Stimulated activated CD4-positive, alpha-beta T cell treated with anti-CD3 and anti-CD28 coated beads, Interleukin-4, amount 100 ng/mL, for 1 hour (primary cell): ENCODE measurements at places on chromosomes 6 and 20.

DNA sequence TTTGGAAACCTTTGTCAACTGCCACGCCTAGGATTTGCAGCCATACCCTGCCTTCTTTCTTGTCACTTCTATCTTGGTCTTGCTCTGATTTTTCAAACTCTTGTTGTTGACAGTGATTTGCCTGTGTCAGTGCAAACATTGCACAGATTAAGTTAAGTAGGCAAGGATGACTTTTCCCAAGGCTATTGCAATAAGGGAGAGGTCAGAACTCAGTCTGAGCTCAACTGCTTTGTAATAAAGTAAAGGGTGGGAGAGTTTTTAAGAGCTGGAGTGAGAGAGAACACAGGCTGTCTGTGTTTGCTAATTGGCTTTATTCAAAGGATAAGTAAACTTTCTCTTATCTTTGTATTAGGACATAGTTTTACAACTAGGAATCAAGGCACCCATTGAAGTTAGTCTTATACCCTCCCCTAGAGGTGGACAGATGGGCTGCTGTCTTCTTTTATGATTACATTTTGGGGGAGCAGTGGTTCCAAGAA, 448.6 kb downstream of the PHF3 start:
- no peak for DNase-seq

- DNase-seq: no peak
Observed at GRCh38 chr6:36035225-36035624, 7.6 kb downstream of the MAPK14 start.

DNA sequence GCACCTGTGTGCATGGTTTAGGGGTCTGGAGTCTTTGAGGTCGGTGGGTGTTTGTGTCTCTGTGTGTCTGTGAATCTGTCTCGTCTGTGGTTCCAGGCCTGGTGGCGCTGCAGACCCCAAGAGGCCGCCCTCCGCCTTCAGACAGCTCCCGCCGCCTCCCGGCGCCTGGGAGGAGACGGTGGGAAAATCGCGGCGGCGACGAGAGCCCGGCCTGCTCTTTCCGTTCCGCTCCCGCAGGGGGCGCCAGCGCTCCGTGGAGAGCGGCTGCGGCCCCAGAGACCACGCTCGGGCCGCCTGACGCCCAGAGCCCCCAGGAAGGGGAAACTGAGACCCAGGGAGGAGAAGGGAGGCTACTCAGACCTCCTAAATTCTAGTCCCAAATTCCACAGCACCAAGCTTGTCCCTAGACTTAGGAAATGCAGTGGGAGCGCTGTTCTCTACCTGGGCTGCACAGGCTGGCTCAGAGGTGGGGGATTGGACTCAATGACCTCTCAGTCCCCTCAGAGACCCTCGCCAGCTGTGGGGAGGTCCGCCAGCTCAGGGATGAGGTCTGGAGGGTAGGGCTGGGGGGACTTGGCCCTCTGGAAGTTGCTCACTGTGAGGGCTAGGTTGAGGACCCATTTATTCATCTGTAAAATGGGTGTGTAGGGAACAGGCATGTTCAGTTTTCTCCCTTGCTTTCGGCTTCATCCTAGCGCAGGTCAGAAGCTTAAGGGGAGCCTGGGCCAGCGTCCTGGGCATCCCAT, 36.9 kb upstream of the BLCAP start:
- peak; percentile 50 for DNase-seq

DNA sequence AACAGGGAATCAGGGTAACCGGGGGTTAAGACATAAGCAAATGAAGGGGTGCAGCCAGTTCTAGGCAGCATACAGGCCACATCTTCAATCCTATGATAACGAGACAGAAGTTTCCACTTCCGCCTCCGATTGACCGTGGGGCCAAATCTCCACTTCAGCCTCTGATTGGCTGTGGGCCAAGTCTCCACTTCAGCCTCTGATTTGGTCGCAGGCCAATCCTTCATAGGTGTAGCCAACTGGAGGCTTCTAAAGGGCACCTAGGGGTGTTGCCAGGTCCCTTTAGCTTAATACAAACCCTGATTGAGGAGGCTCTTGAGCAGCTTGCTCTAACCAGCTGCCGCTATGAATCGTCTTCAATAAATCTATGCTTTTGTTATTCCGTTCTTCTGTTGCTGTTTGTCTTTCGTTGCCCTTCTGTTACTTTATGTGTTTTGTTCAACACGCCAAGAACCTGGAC, 2.1 kb upstream of the ERGIC3 start:
- DNase-seq: no peak

DNA sequence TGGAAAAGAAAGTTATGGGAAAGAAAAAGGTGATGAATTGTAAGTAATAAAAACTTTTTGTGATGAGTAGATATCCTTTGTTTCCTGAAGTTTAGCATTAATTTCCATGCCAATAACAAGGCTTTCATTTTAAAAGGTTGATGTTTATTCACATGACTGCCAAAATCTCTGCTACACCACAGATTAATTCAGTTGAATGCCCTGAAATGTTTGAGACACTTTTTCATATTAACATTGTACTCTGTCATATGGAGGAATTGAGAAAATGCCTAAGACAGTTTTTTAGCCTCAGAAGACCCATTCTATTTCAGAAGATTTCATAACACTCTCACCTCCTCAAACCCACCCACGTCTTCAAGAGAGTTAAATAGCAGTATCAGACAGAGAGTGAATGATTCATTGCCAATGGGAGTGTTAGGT, 115.5 kb downstream of the ADGRG6 start:
- DNase-seq: no peak

DNA sequence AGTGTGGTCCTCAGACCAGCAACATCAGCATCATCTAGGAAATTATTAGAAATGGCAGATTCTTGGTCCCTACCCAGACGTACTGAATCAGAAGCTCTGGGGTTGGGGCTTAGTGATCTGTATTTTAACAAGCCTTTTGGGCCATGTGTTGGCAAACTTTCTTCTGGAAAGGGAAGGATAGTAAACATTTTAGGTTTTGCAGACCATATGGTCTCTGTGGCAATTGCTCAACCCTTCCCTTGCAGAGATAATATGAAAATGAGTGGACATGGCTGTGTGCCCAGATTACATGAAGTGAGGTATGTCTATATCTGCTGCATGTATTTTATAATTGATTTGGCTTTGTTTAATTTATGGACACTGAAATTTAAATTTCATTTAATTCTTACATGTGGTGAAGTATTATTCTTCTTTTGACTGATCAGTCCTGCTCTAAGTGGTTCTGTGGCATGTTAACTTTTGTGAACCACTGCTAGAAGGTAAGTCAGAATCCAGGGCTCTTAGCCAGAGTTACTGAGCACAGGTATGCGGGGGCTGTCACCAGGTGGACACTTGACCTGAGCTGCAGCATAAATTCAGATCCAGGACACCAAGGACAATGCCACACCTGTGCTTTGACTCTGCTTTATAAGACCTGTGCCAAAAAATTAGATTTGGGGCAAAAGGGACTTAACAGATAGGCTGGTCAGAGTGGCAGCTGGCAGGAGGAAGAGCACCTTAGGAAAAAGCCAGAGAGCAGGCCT, 43.2 kb downstream of the LY86 start:
- no peak for DNase-seq

- DNase-seq: no peak
Observed at GRCh38 chr6:141347906-141348492, 784.7 kb upstream of the GJE1 start.

DNA sequence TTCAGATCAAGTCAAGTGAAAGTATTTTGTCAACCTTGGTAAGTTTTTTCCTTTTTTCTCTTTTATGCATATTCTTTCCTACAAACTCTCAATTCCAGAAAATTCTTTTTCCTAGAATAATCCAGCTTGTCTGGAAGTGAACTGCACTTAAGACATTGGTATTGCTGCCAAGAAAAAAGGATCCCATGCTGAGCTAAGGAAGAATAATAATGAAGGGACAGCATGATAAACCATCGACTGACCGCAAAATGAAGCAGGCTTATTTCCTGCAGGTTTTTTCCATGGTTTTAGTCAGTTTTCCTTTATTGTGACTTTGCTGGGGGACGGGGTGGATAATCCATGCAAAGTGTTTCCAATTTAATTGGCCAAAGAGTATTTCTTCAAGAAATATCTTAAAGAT, 857.6 kb upstream of the SLC35B3 start:
- DNase-seq: no peak

- DNase-seq: peak; percentile 80
Observed at GRCh38 chr6:31821301-31822035, 6.1 kb upstream of the HSPA1B start.

DNA sequence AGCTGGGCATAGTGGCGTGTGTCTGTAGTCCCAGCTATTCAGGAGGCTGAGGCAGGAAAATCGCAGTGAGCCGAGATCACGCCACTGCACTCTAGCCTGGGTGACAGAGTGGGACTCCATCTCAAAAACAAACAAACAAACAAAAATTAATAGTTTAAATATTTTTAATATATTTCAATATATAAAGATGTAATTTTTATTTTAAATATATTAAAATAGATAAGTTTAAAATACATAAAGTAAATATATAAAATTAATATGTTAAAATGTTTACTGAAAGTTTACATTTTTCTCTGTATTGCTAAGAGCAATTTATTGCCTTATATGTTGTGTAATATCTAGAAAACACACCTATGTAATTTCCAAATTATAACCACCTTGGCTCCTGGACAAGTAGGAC, 44.7 kb upstream of the ESR1 start:
- DNase-seq: no peak

DNA sequence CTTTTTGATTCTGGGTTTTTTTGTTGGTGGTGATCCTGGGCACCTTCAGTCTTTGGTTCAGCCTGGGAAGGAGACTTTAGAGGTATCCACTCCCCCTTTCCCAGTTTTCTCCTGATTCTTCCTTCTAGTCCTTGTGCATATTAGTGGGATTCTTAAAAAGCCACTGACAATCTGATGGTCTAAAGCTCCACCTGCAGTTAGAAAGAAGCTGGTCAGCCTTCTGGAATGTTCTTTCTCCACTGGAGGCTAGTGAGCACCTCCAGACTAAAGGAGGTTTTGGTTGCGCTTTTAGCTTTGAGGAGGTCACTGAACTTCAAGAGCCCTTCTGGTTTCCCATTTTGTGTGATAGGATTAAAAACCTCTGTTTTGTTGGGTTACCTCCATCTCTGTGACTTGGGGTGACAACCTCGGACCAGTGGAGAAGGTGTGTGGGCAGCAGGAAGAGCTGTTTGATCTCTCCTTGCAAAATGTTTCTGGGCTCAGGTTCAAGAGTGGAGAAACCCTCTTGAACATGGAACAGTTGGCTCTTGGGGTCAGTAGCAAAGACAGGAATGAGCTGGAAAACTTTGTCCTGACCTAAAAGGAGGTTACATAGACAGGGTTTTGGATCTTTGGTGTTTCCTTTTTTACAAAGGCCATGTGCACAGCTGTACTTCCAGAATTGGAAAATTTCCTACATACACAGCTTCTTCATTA, 29.0 kb downstream of the JARID2 start:
- no peak for DNase-seq

DNA sequence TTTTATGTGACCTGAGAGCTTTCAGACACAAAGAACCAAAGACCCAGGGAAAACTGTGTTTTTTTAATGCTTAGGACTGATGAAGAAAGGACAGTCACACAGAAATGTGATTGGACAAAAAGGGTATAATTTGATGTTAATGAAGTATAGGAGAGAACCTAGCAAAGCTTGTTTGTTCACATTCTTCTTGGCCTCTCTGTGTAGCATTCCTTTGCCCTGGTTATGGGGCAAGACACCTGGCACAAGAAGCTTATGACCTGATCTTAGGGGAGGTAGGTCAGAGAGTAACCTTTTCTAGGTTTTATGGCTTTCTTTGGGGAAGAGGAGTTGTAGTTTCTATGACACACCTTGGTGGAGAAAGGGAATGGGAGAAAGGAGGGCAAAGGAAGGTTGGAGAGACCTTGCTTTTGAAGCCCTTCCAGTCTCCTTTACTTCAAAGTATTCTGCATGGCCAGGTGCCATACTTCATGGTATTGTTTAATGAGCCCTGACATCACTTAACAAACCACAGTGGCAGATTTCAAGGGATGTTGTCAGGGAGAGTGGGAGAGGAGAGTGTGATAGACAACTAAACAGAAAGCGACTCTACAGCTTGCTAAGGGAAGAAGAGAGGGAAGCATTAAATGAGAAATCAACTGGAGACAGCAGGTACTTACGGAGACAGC, 701.8 kb upstream of the FLRT3 start:
- DNase-seq: no peak

DNA sequence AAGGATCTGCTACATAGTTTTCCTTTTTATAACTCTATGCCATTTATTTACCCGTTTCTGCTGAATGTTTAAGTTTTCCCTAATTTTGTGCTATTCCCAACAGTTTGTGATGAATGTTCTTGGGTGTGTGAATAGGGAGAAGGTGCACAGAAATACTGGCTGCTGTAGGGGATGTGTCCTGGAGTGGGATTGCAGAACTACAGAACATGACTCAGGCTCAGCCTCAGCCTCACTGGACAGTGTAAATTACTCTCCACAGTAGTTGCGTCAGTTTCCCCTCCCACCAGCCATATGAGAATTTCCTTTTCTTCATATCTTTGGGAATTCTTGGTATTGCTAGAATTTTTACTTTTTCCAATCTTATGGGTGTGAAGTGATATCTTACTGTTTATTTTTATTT, 57.0 kb downstream of the SLX4IP start:
- DNase-seq: no peak

DNA sequence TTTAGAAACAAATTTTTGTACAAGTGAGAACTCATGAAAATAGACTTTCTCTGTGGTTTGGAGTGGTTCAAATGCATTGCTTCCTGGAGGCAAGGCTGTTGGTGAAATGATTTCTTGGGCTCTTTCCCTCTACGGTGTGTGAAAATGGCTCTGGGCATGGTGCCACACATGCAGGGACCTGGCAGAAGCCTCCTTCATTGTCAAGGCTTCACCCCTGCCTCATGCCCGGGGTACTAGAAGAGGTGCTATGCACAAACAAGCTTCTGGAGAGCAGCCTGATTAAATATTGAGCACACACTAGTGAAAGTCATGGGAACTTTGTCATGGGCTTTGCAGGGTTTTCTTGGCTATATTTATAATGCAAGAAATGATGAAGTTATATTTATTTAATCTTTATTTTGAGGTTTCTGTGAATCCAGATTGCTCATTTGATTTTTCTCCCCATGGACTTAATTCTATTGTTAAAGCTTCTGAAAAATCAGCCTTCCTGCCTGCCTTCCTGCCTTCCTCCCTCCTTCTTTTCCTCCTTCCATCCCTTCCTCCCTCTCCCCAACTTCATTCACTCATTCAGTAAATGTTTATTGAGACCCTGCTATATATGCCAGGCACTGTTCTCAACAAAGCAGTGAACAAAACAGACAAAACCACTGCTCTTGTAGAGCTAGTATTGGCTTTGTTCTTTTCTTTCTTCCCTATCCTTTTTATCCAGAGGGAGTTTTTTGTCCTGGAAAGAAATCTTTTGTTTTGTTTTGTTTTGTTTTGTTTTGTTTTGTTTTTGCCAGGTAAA, 21.0 kb downstream of the C6orf89 start:
- DNase-seq: no peak
